ENCODE measurements at places on chromosomes 1 and 21.

GRCh38 chr1:180271272-180272255 is 41.5 kb downstream of the LHX4 start:
- peak; percentile 71 for DNase-seq

- peak; percentile 12 for DNase-seq
These were observed 1182.6 kb upstream of the B3GALT2 start for GRCh38 chr1:194369060-194369459.

- peak; percentile 88 for DNase-seq
These were observed 277.3 kb upstream of the FMN2 start for GRCh38 chr1:239814306-239814881.

GRCh38 chr1:39490596-39491145 is 765 bp upstream of the BMP8A start:
- DNase-seq: no peak

DNA sequence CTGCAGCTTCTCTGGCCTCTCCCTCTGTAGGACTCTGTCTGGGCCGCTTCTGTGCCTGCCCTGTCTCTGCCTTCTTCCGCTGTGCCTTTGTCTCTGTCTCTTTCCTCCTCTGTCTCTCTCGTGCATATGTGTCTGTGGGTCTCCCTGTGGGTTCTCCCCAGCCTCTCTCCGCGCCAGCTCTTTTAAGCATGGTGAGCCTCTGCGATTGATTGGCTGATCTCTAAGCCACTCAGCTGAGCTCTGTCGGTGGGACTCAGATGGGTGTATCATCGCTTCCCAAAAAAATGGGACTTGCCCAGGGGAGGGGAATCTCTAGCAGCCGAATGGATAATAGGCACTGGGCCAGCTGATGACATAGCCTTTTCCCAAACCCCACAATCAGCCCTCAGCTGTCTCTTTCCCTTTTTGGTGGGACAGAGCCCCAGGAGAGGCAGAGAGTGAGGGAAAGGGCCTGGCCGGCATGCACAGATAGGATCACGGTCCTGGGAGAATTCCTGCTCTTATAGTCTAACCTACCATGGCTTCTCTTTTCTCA is at the start of gene ADAMTS4:
ADAMTS4 (minus strand) TSS at position 158 of the 535 bp plus-strand sequence. CDS start 427 bp downstream, outside the sequence.
- peak; percentile 65 for DNase-seq

DNA sequence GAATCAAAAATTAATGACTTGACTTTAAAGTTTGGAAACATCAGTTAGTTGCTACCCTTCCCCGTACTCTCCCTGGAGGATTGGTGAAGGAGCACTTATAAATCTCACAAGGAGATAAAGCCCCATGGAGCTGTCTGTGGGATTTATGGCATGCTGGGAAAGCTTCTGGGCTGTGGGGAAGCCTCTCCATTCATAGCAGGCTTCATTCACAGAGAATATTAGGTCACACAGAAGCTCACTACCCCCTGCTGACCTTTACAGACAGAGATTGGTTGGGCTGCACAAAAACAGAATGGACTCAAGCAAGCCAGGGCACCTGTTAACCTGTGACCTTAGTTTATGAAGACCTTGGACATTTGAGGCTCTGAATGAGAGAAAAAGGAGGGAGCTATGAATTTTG is 32.1 kb downstream of the RGL1 start:
- no peak for DNase-seq

DNA sequence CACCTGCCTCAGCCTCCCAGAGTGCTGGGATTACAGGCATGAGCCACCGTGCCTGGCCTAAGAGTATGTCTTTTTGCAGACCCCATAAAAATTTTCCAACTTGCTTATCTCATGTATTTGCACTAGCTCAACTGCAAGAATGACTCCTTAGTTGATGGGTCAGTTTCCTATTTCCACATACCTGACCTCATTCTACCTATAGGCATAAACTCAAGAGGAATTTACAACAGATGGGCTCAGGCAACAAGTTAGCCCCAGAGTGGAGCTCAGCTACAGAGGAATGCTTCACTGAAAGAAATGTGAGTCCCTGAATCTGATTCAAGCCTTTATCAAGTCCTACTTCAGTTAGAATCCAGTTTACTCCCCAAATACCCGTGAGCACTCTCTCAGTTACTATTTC is 5.3 kb upstream of the SLC37A1 start:
- DNase-seq: no peak

GRCh38 chr1:212158912-212159796 is 123.6 kb downstream of the DTL start:
- DNase-seq: no peak

- DNase-seq: no peak
These were observed 125.7 kb downstream of the LYPLAL1 start for GRCh38 chr1:219299420-219299819.

- peak; percentile 53 for DNase-seq
These were observed 901 bp upstream of the RXFP4 start for GRCh38 chr1:155940482-155940992.

GRCh38 chr21:35849144-35849543 is 211.2 kb downstream of the SETD4 start:
- peak; percentile 3 for DNase-seq

- peak; percentile 79 for DNase-seq
These were observed 61.2 kb upstream of the MCOLN3 start for GRCh38 chr1:85109475-85109874.

- no peak for DNase-seq
These were observed 90.5 kb downstream of the LAMC2 start for GRCh38 chr1:183276386-183277080.

GRCh38 chr21:46504666-46505065 is 46.0 kb downstream of the DIP2A start:
- DNase-seq: no peak

DNA sequence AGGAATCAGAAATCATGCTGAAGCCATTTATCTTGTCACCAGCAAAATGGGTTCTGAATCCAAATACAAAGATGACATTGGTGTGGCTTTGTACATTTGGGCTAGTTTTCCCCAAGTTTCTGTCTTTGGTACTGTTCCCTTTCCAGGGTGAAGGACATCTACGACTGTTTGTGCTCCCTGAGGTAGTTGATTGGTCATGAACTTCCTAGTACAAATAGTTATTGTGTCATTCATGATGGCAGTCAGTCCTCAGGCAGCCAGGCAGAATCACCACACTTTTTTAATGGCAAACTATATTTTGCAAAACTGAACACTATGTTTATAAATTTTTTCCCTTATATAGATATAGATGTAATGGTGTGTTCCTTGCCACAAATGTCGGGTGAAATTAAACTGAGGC is 46.0 kb downstream of the CEP350 start:
- no peak for DNase-seq

GRCh38 chr1:235941876-235942624 is 75.3 kb upstream of the LYST start:
- peak; percentile 38 for DNase-seq

- peak; percentile 90 for DNase-seq
These were observed 66.3 kb downstream of the CD58 start for GRCh38 chr1:116504308-116505156.

DNA sequence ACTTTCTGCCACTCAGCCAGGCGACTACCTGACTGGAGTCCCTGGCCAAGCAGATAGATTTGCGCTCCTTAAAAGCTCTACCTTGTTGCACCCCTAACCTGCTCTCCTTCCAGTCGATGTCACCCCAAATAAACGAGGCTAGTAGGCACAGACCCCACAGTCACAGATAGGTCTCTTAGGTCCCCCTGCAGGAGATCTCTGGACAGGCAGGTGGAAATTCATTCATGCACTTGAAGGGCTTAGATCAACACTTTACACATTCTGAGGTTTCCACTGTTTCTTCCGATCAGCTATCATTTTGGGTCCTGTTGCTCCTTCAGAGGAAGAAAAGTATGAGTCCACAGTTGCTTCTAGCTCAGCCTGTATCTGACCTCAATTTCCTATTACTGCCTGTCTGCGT is 272.6 kb upstream of the FMN2 start:
- DNase-seq: no peak

GRCh38 chr1:101293461-101294051 is 56.7 kb downstream of the S1PR1 start:
- DNase-seq: peak; percentile 85
